ENCODE measurements at places on chromosomes 1 and 21.

GRCh38 chr1:185398599-185398998, 81.6 kb upstream of the IVNS1ABP start:
- no peak for DNase-seq

DNA sequence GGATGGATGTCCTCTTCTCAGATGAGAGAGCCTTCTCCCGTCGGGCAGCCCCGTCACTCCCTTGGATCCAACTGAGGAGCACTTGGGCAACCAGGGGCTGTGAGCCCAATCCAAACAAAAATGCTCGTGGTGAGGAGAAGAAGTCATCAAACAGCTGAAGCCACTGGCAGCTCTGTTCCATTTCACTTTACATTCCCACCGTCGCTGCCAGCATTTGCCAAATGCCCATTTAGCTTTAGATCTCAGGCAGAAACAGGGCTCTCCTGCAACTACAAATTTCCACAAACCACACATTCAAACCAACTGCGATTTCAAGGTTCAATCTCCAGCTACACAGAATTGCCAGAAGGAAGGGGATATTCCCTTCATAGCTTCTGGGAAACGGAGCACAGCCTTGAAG, 634.6 kb downstream of the SMYD3 start:
- DNase-seq: no peak

- no peak for DNase-seq
Observed at GRCh38 chr21:30206551-30207251, 9.2 kb downstream of the CLDN8 start.

- DNase-seq: no peak
Observed at GRCh38 chr1:9243066-9243739, 8.6 kb downstream of the H6PD start.
